Activated naive CD8-positive, alpha-beta T cell treated with anti-CD3 and anti-CD28 coated beads for 36 hours (primary cell): ENCODE measurements at places on chromosomes 3 and 15.

- no peak for DNase-seq
Observed at GRCh38 chr3:193744822-193745684, 152.0 kb downstream of the OPA1 start.

DNA sequence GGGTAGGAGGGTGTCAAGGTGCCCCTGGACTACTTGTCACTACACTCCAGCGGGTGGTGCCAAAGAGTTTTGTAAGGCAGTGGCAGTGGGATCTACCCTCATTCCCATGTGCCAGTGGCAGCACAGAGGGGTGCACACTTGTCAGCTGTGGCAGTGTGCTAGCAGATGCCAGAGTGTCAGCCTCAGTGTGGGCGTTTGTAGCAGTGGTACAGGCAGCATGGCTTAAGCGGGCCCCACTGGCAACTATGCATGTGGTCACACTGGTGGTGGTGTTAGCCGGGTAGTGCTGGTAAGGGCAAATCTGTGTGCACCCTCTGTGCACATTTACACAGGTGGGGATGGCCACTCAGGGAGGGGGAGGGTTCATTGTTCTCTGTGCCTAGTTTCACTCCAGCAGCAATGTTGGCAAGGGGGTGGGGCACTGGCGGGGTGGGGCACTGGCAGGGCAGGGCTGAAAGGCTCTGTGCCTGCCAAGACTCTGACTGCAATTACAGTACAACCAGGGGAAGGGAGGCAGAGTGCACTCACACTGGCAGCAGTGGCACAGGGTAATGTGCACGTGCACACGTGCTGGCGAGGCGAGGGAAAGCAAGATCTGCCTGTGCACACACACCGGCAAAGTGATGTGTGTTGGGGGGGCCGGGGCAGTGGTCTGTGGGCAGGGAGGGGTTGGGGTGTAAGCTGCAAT, 31.8 kb downstream of the MYO9A start:
- no peak for DNase-seq

GRCh38 chr3:137687181-137687879, 76.8 kb upstream of the SOX14 start:
- no peak for DNase-seq

DNA sequence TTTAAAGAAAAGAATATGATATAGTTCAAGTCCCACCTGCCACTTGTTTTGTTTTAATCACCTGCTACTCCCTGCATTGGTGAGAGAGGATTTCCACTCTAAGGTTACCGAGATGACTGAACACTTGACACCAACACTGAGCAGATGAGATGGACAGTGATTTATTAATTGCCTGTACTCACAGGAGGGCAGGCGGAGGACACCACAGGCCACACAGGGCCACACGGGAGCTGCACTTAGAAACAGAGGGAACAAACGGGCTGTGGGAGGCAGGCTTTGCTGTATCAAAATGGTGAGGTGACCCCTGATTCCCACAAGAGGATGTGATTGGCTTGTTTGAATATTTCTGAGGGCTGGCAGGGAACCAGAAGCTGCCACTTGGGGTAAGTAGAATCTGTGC, 10.8 kb downstream of the MINAR1 start:
- no peak for DNase-seq

- no peak for DNase-seq
Observed at GRCh38 chr3:116767726-116768125, 58.1 kb downstream of the TUSC7 start.

DNA sequence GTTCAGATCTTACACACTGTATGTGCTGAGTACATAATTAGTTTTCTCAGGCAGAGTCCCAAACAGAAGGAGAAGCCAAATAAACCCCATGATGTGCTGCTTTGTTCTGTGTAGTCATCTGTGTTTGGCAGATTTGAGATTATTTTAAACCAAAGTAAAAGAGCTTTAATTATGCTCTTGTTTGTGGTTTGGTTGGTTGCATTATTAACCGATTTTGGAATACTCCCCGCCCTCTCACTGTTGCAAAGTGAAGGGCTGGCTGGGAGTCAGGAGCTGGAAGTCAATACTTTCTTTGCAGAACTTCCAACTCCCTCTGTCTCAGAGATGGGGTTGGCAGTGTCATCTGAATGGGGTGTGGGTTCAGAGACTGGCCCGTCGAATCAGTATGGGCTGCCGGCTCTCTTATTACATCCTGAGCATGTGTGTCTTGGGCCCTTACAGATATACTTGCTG, 34.4 kb downstream of the SLCO3A1 start:
- DNase-seq: no peak

DNA sequence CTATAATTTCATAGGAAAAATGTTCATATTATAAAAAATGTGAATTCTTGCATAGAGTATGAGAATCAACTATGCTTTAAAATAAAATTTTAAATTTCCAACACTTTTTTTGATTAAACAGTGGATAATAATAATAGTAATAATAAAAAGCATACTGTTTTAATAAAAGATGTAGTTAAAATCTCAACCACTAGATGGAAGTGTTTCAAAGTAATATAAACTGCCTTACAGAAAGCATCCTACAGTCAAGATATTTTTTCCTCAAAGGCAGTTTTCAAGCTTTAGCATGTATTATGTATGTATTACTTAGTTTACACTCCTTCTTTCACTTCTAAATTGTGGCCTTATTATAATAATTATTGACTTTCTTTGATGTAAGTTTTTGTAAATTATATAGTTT, 217.5 kb downstream of the CHL1 start:
- no peak for DNase-seq

DNA sequence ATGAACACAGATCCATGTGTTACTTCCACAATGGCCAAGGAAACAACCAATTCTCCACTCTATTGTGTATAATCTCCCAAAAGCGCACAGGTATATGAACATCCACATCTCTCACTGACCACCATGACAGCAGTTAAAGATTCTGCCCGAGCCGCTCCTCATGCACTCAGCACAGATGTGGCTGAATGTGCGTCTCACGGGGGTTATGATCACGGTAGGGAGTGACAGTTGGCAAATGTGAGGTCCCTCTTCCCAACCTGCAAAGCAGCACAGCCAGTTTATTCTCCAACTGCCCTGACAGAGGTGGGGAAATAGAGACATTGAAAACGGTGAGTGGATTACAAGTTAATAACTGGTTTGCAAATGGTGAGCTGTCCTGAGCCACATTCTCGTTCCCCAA, 17.6 kb downstream of the FOXP1 start:
- no peak for DNase-seq
